ENCODE measurements at places on chromosomes 1 and 21.

- no peak for DNase-seq
These were observed 30.8 kb upstream of the SLC35F3 start for GRCh38 chr1:233873666-233874065.

DNA sequence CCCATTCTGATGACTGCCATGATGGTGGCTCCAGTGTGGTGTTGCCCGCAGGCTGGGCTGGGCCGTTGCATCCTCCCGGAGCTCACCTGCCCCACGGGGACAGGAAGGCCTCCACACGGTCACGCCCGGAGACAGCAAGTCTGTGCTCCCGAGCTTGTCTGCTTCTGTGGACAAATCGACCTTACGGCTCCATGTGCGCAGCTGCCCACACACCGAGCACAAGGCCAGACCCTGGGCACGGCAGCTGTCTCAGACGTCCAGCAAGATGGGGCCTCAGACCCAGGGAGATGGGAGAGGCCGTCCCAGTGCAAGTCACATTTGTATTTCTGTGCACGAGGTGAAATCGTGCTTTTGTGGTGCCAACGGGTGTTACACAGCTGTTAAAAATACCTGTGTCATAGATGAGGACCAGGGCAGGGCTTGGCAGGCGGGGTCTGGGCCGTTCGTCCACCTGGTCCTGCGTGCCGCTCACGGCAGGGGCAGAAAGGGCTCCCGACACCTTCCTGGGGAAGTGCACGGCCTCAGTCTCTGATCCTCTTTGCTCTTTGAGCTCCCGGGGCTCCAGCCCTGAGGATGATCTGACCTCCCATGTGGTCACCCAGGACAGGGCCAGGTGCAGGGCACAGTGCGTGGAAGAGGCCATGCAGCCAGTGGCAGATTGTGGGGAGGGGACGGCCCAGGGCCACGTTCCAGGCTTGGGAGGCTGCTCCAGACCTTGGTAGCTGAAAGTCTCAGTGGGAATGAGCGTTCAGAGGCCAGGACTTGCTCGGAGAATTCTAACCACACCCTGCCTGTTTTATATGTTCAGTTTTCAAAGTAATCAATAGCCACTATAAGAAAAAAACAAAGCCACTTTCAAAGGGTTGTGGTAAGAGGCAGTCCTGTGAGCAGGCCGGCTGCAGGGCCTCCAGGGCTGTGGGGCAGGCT is 13.5 kb downstream of the COL6A1 start:
- DNase-seq, result no peak

- no peak for DNase-seq
These were observed 9.8 kb upstream of the PGLYRP3 start for GRCh38 chr1:153322568-153322967.

GRCh38 chr1:23878668-23879067 is 10.6 kb upstream of the FUCA1 start:
- DNase-seq, result no peak

DNA sequence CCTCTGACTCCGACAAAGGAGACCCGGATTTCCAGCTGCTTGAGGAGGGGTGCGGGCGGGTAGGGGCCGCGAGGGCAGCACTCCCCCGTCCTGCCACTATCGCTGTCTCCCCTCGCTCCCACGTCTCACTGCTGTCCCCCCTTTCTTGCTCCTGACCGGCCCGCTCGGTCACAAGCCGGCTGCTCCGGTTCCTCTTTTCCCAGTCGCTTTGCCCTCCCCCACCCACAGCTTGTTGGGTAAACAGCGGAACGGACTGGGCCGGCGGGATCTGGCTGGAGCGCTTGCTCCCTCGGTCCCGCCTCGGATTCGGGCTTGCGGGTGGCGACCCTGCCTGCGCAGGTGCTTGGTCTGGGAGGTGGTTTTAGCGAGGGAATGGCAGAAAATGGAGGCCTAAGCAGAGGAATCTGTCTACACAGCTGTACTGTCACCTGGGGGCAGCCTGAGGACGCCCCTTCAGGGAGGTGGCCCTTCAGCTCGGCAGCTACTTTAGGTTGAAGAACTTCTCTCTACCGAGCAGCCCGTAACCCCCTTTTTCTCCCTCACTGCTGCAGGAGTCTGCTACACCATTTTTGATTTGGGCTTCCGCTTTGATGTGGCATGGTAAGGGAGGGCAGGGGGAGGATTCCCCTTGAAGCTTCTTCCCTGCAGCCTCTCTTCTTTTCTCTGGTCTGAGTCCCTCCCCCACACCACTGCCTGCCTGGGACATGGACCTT is 645 bp downstream of the ATP6V0B start:
- peak; percentile 18 for DNase-seq

GRCh38 chr1:39952359-39953110 is 2.4 kb upstream of the MFSD2A start:
- no peak for DNase-seq

- DNase-seq, result no peak
These were observed 336.7 kb downstream of the DUSP10 start for GRCh38 chr1:221405146-221405545.

- no peak for DNase-seq
These were observed 89.4 kb upstream of the BCL10 start for GRCh38 chr1:85365851-85366250.

DNA sequence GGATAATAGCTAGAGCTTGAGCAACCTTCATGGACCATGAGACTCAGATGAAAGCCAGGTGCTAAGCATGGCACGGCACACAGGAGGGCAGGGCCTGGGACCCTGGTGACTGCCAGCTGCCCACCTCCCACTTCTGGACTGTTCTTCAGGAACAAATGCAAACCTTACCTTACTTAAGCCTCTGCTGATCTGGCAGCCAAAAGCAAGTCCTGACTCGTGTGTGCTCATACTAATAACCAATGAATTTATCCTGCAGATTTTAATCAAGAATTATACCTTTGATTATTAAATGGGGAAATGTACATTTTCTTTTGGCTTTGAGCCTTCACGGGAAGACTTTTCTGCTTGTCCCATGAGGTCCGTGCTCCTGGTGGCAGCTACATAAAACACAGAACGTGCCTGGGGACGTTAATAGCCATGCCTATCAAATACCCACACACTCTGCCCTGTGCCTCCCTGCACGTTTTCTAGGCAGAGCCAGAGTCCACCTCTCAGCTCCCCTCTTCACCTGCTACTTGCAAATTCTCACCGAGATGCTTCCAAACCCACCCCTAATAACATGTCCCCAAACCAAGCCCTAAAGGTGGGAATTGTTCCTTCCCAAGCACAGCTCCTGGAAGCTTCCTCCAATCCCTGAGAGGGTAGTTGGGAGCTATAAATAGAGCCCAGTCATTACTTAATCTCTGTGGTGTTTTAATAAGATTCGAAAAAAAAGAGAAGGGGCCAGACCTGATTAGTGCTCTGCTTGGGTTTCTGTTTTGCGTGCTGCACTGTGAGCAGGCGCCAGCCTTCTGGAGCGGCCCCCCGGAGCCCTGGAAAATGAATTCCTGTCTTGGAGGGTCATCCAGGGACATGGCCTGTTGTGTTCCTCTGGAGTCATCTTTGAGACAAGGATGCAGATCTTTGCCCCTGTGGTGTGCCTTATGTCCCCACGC is 33.5 kb downstream of the SLC1A7 start:
- DNase-seq, result no peak

DNA sequence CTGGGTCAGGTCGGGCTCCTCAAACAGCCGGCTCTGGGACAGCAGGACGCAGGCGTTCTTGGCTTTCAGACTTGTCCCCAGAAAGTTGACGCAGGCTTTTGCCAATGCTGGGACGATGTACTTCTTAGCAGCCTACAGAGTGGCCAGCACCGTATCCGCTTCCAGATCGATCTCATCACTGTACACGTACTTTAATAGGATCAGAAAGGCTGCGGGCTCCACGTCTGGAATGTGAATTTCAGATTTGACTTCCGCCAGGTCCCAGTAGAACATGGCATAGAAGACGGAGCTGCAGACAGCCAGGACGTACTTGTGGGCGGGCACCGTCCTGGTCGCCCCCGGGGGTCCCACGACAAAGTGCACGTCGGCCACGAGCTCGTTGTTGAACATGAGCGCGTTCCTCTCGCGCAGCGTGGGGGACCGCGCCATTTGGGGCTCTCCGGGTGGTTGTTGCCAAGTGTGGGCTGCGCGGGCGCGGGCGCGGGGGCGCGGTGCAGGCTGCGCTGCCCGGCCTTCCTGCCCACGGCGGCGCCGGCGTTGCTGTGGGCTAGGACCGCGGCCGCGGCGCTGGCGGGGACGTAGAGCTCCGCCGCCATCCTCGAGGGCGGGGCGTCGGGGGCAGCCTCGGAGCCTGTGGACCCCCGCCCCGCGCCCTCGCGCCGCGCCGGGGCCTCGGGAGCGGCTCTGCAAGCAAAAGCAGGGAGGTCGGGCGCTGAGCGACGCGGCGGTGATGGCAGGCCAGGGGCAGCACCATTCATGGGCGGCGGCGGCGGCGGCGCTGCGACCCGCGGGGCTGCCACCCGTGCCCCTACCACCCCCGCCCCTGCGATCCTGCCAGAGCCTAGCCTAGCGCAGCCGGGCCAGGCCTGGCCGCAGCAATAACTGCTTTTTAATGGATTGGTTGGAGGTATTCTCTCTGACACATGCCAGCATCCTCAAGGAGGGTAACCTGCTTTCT is 10.6 kb downstream of the CNR2 start:
- DNase-seq, result no peak

- DNase-seq, result no peak
These were observed 103.7 kb downstream of the PGBD5 start for GRCh38 chr1:230322421-230322756.

DNA sequence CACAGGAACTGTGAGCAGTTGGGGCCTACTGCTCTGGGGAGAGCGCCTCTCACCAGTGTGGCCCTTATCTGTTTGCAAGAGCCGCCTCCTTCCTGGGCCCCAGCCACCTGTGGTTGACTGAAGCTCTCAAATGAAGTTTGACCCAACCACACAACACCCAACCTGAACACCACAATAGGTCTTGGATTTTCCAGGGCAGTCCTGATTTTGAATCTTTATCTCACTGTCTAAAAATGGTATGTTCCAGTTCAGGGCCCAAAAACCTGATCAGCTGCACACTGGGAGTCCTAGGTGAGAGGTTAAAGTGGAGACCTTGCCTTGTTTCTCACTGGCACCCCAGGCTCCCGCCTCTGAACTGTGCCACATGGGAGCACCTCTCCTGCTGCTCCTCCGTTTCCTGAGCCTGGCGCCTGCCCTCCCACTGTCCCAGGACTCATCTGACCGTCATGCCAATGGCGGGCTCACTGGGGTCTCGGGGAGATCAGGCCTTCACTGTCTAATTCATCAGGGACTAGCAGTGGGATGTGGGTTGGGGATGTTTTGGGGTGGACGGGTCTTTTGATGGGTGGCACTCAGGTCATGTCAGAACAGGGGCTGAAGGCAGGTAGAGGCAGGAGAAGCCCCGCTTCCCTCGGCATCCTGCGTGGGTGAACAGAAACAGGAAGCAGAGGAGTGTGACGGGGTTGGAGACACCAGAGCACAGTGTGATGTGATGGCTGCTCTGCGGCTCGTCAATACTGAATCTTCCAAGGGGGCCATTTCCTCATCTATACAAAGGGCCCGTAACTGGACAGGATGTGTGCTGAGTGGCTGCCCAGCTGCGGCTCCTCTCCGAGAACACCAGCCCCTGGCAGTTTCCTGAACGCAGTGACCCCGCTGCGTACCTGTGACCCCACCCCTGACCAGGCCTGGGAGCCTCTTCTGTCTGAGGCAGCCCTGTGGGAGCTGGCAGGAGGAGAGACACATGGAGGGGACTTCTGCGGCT is 59.6 kb upstream of the ITPKB start:
- peak; percentile 48 for DNase-seq

- no peak for DNase-seq
These were observed 13.7 kb upstream of the RGS16 start for GRCh38 chr1:182617734-182618351.

DNA sequence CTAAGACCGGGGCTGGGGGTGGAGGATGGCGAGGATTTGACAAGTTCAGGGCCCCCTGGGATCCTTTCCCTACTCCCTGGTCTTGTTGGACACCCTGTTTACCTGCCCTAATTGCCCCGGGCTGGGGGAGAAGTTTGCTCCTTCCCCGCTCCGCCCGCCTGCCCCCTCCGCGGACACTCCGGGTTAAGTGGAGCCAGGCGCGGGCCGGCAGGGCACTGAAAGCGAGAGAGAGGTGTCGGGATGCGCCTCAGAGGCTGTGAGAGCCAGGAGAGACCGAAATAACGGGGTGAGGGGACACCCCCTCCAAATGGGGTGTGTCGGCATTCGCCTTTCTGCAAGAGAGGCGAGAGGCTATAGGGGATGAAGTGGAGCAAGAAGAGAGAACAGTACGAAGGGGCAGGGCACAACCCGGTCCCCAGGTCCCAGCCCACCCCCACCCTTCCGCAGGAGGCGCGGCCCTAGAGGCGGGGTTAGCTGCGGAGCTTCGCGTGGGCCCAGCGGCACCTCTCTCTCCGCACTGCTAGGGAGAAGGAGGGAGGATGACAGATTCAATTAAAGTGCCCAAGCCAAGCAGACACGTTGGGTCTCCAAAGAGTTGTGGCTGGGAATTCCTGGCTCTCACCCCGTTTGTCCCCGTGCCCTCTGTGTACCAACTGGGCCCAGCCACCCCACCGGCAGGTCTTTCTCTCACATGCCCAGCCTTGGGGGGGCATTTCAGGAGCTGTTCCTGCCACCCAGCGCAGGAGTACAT is 3.8 kb downstream of the EFNA3 start:
- DNase-seq, result no peak

DNA sequence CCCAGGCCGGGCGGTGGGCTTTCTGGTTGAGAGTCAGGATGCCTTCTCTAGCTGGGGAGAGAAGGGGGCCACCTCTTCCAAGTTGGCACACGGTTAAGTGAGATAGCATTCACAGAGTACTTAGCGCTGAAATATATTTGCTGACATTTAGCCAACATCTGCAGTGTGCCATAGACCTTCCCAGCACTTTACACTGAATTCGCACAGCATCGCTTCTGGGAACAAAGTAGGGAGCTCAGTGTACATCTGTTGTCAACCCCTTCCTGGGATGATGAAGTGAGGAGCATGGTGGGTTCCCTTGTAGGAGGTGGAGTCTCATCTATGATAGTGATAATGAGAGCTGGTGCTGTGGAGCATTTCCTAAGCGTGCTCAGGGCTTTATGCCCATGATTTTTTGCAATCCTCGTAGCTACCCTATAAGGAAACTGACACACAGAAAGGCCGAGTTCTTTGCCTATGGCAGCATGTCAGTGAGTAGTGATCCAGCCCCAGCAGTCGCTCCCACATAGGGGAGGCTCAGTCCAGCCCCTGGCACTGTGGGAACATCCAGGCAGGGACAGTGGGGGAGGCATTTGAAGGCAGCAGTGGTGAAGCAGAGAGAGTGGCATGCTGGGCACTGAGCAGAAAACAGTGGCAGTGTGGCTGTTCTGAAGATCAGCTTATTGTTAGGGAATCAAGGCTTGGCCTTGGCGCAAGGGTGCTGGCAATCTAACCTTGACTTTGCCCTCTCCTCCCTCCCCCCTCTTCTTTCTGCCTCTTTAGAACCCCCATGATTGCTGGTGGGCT is 176.2 kb downstream of the PGBD5 start:
- DNase-seq, result no peak

- no peak for DNase-seq
These were observed 26.8 kb upstream of the BEND5 start for GRCh38 chr1:48803474-48803873.

- no peak for DNase-seq
These were observed 122.7 kb downstream of the HMGB4 start for GRCh38 chr1:33986390-33987095.

DNA sequence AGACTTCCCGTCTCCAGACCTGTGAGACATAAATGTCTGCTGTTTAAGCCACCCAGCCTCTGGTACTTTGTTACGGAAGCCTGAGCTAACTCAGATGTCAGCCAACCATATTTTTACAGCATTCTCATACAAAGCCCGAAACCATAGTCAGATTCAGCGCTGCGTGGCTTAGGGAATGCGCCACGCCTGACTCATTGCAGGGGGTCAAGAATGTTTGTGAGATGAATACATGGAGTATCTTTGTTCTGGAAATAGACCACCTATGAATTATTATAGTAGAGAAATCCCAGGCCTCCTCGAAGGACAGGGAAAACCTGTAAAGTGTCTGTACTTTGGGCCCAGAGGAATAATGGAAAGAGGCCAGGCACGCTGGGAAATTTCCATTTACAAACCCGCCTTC is 434.8 kb downstream of the CAMTA1 start:
- DNase-seq, result no peak

Measured in T-helper 22 cell (primary cell).